ENCODE measurements at places on chromosomes 11 and 22. TPM values are rescaled to one million over a fixed set of nuclear protein-coding genes. Genes with fewer than 3 reads are reported as not detected.

Gene DGAT2
- 168 TPM for polyA plus RNA-seq

Gene KIF18A
- polyA plus RNA-seq: 0.10 TPM

Gene TRIM48
- polyA plus RNA-seq: not detected

Gene NCAM1
- polyA plus RNA-seq: 1.4 TPM

Gene XKR3
- not detected for polyA plus RNA-seq

Gene FZD4
- polyA plus RNA-seq: 36.3 TPM

Gene TSGA10IP
- not detected for polyA plus RNA-seq

Gene FXYD6
- 15.5 TPM for polyA plus RNA-seq

Gene LARGE2
- polyA plus RNA-seq: 17.1 TPM

Gene WNT11
- polyA plus RNA-seq: 16.5 TPM

Gene KRTAP5-11
- not detected for polyA plus RNA-seq

Gene DLG2
- polyA plus RNA-seq: 0.91 TPM

Gene ROBO4
- polyA plus RNA-seq: 3.7 TPM

Gene TMEM191C
- 0.15 TPM for polyA plus RNA-seq

Gene MUC5AC
- 0.56 TPM for polyA plus RNA-seq

Gene ARL2
- 57.9 TPM for polyA plus RNA-seq

Gene CLMP
- polyA plus RNA-seq: 8.4 TPM

Gene CEP126
- polyA plus RNA-seq: 6.7 TPM
